ENCODE measurements at places on chromosomes 7 and 10. TPM values are rescaled to one million over a fixed set of nuclear protein-coding genes. Genes with fewer than 3 reads are reported as not detected.

Gene TRIM4
- total RNA-seq, result 34.6 TPM

Gene CHST15
- 73.6 TPM for total RNA-seq

Gene SNX10
- 2.6 TPM for total RNA-seq

Gene GIMAP8
- total RNA-seq, result not detected

Gene MMP21
- total RNA-seq, result not detected

Gene CPEB3
- total RNA-seq, result 2.9 TPM

Gene TIMM23B
- 25.1 TPM for total RNA-seq

Gene NUTM2E
- total RNA-seq, result not detected

Gene ANKRD1
- total RNA-seq, result 0.52 TPM

Gene CYP3A7
- total RNA-seq, result not detected

Gene SLC18A3
- total RNA-seq, result not detected

Data from articular chondrocyte of knee joint (primary cell).